ENCODE measurements at places on chromosomes 2 and 18.

GRCh38 chr2:111160758-111161157 is 40.0 kb downstream of the BCL2L11 start:
- DNase-seq: no peak

GRCh38 chr2:219460424-219460926 is 25.8 kb downstream of the SPEG start:
- DNase-seq: no peak

GRCh38 chr2:40087434-40087833 is 308.4 kb upstream of the THUMPD2 start:
- no peak for DNase-seq

GRCh38 chr2:188881434-188881833 is 92.7 kb upstream of the COL3A1 start:
- DNase-seq: no peak

DNA sequence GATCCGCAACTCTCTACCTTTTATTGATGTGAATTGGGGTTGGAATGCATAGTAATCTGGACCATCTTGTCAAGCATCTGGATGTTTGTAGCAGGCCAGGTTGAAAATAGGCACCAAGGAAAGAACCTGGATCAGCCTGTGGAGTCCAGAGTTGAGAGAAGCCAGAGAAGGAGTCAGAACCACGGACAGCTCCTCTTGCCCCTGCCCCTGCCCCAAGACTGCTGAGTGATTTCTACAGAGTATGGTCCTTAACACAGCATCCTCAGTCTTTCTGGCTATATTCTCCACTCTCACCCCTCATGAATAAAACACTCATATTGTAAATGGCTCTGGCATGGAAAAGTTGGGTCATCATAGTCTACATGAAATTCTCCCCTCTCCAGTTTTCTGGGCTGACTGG is 154.6 kb downstream of the LOXHD1 start:
- DNase-seq: no peak

DNA sequence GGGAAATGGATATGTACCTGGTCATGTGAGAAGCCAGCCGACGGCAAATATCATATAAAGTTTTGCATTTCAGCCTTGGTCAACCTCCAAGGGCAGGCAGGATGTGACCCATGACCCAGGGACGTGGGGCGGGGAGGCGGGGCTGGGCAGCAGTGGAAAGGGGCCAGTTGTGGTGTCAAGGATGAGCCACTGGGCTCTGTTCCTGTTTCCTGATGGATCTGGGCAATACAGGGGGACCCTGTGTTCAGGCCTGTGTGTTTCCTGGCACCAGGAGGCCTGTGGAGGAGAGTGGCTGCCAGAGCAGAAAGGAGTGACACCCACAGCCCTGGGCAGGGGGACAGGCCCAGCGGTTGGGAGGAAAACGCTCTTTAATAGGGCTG is 106.9 kb downstream of the GATA6 start:
- DNase-seq: no peak

- no peak for DNase-seq
Observed at GRCh38 chr2:100052650-100053049, 89.7 kb downstream of the AFF3 start.

- DNase-seq: no peak
Observed at GRCh38 chr2:30920511-30920910, 113.3 kb upstream of the CAPN13 start.

DNA sequence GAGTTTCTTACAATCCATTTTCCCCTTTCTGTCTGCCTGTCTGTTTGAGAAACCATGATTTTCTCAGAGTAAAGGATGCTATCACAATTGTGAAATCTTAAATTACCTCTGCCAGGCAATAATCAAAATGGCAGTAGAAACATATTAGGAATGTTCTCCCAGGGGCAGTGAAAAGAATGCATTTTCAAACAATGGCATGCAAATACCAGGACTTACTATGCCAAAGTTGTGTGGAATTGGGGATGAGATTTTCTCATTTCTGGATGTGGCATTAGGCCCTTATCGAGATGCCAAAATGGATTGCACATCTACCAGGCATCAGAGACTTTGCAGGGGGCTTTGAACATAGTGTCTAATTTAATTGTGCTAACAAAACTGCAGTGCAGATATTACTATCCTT is 821.4 kb downstream of the RNF144A start:
- DNase-seq: no peak

DNA sequence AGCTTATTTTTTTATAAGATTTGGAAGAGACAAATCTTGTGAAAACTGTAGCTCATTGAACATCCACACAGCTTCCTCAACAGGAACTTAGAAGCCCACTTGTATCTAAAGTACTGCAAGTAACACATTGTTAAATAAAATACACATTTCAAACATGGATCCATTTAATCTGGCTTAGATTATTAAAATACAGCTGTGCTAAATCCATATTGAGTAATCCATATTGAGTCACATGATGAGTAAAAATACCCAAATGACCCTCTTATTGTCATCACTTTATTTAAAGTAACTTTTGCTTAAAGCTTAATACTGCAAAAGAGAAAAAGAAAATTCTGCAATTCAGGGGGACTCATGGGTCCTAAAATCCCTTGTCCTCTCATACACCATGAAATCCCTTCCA is 133.3 kb downstream of the OSR1 start:
- DNase-seq: no peak

GRCh38 chr18:3624935-3625741 is 175.2 kb downstream of the TGIF1 start:
- no peak for DNase-seq

GRCh38 chr2:46018773-46019591 is 278.2 kb upstream of the EPAS1 start:
- DNase-seq: no peak

DNA sequence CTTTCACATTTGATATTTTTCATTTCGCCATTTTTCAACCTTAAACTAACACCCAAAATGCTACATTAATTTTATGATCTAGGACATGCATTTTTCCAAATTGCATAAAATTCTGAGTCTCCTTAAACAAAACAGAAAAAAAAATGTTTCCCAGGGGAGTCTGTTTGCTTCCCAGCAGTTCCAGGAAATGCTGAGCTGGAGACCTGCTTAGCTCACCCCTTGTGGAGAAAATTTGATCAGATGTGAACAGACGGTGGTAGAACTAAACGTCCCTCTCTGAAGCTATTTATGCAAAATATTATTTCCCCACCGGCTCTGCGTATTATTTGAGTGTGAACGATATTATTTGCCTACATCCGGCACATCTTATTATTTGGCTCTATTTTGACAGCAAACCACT is 74.9 kb upstream of the AGAP1 start:
- no peak for DNase-seq

DNA sequence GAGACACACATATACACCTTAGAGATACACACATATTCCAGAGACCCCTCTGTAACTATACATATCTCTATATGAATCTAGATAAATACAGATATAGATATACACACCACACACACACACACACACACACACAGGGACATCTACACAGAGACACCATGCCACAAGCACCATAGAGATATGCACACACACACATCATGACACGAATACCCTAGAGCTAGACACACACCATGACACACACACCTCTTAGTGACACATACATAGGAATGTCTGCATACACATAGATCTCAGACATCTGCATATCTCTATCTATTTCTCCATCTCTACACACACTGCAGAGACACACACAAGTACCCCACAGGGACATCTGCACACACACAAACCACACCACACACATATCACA is 270.0 kb downstream of the CYRIA start:
- no peak for DNase-seq
